ENCODE measurements at places on chromosomes 3 and 15.

DNA sequence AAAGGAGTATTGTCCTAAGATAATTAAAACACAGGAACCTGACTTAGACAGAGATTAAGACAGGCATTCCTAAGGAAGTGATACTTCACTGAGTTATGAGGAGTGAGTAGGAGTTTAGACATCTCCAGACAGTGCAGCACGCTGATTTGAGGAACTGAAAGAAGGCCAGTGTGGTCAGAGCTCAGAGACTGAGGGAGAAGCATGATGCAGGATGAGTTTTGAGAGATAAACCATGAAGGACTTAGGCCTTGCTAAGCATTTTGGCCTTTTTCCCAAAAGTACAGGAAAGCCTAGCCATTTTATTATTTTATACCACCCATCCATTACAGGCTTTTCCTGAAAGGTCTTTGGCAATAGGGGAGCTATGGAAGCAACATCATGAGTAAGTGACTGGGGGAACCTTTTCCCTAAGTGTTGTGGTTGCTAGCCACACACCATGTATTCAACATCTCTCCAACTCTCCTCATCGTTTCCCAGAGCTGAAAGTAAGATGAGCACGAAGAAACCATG lies 375.6 kb upstream of the TPRG1 start:
- peak; percentile 88 for DNase-seq

DNA sequence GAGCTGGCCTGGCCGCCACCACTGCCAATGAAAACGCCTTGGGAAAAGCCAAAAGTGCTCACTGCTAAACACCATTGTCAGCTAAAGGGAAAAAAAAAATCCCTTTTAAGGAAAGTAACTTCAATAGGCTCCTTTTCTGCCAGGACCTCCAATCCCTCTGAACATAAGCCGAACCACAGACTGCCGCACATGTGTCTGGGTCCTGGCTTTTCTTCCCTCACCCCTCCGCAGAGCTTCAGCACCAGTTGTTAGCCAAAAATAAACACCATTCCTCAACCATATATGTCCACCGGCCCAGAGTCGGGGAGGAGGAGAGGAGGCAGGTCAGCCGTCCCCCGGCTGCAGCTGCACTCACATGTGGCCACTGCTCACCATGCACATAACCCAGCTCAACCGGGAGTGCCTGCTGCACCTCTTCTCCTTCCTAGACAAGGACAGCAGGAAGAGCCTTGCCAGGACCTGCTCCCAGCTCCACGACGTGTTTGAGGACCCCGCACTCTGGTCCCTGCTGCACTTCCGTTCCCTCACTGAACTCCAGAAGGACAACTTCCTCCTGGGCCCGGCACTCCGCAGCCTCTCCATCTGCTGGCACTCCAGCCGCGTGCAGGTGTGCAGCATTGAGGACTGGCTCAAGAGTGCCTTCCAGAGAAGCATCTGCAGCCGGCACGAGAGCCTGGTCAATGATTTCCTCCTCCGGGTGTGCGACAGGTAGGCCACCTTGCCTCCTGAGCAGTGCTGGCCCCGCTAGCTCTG lies at the start of gene FBXL22:
Gene FBXL22, plus strand, starts transcription at position 350 of the 753 bp plus-strand sequence. Its CDS starts 6 bp downstream, at position 356.
- DNase-seq = no peak

GRCh38 chr3:66115858-66116654 lies 77.3 kb upstream of the MAGI1 start:
- DNase-seq = peak; percentile 89

DNA sequence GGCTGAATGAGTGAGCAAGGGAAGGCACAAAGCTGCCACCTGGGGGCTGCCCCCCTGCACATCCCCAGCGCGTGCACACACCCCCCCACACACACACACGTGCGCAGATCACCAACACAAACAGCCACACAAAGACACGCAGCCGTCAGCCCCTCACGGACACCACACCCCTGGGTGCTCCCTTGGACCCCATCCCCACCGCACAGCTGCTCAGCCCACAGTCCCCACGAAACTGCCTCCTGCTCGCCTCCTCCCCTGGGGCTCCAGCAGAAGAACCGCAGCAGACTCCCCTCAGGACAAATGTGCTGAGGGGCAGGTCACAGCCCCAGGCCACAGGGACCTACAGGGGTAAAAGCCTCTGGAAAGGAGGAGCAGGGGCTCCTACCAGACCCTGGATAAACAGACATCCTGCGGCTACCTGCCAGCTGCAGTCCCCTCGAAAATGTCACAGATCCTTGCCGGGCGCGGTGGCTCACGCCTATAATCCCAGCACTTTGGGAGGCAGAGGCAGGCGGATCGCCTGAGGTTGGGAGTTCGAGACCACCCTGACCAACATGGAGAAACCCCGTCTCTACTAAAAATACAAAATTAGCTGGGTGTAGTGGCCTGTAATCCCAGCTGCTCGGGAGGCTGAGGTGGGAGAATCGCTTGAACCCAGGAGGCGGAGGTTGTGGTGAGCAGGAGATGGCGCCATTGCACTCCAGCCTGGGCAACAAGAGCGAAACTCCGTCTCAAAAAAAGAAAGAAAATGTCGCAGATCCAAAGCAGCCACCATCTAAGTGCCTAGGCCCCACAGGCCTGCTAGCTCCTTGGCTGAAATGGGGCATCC lies 6.5 kb downstream of the TWF2 start:
- DNase-seq = no peak

DNA sequence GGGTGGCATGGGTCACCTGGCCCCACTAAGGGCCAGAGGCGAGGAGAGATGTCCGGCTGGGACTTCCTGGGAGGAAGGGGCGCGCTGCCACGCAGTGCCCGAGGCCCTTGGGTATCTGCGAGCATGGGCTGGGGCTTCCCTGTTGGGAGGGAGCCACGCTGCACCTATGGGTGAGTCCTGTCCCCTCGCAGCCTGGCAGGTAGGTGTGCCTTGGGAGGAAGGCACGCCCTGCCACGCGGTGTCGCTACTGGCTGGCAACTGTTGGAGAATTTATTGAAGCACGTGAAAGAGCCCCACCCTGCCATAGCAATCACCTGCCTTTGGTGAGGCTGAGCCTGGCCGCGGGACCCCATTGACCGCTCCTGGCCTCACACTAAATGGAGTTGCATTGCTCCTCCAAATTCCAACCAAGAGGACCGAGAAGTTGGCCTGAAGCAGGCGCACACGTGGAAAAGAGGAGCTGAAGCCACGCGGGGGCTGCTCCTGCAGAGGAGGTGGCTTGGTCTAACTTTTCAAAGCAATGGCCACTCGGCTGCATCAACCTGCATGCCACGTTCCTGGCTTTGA lies 134.2 kb downstream of the TJP1 start:
- no peak for DNase-seq

- no peak for DNase-seq
Measured at GRCh38 chr3:10955711-10956453, 36.7 kb upstream of the SLC6A1 start.

DNA sequence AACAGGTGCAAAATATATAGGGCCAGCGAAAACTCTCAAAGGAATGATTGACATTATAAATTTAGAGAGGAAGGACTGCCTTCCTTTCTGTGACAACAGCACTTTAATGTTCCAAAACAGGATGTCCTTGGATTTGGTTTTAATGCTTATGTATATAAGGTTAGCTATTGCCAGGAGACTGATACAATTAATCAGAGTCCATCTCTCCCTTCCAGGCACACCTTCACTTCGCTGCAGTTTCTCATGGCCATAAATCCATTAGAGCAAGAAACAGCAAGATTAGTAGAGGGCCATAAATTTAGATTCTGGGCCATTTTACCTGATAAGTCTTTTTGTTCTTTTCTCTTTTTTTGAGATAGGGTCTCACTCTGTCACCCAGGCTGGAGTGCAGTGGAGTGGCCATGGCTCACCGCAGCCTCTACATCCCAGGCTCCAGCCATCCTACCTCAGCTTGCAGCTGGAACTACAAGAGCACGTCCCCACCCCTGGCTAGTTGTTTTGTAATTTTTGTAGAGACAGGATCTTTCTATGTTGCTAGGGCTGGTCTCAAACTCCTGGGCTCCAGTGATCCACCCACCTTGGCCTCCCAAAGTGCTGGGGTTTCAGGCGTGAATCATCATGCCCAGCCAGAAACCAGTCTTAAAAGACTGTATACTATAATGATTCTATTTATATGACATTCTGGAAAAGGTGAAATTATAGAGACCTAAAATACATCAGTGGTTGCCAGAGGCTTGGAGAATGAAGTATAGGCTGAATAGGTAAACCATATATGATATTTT lies 15.7 kb upstream of the TFRC start:
- DNase-seq = no peak

DNA sequence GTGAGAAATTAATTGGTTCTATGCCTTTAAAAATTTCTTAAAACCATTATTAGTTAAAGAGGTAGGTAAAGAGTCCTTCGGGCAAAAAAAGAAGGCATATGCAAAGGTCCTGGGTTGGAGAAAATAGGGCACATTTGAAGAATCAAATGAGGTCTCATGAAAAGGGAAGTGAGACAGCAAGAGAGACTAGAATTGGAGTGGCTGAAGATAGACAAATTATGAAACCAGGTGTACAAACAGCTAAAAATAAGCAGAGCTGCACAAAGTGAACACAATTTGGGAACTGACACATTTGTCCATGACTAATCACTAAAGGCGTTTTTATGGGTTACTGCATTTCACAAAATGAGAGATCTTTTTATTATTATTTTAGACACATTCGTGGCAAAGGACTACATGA lies 581.2 kb downstream of the PYDC2 start:
- DNase-seq = no peak

GRCh38 chr3:179973931-179974361 lies 62.8 kb downstream of the PEX5L start:
- DNase-seq = no peak

DNA sequence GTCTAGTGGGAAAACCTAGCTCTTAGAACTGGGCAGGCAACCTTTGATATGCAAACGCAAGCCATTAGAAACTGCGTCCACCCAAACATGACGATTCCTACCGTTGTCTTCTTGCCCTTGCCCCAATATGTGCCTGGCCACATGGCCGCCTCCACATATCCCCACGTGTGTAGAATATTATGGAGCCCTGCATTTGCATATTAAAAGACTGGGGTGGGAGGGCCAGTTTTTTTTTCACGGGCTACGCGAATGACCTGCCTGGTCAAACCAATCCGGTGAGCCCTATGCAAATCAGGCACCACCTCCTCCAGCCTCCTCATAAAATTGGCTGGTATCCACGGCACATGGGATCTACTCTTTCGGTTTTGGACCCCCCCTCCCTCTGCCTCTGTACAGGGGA lies 381.0 kb upstream of the RGMA start:
- no peak for DNase-seq

- DNase-seq = no peak
Measured at GRCh38 chr3:184261270-184261853, at the start of gene CAMK2N2. CAMK2N2 (minus strand) TSS chr3:184261553; CDS start chr3:184261285, 268 bp downstream.

DNA sequence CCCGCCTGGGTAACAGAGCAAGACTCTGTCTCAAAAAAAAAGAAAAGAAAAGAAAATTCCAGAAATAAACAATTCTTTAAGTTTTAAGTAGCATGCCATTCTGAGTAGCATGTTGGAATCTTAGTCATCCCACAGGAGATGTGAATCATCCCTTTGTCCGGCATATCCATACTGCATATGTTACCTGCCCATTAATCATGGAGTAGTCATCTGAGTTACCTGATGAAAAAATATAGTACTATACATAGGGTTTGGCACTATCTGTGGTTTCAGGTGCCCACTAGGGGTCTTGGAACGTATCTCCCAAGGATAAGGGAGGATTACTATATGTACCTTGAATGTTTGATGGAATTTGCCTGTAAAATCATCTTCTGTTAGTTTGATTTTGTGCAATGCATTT lies 6.3 kb upstream of the CCR4 start:
- no peak for DNase-seq

GRCh38 chr3:100606894-100607512 lies 2.4 kb upstream of the ADGRG7 start:
- no peak for DNase-seq

DNA sequence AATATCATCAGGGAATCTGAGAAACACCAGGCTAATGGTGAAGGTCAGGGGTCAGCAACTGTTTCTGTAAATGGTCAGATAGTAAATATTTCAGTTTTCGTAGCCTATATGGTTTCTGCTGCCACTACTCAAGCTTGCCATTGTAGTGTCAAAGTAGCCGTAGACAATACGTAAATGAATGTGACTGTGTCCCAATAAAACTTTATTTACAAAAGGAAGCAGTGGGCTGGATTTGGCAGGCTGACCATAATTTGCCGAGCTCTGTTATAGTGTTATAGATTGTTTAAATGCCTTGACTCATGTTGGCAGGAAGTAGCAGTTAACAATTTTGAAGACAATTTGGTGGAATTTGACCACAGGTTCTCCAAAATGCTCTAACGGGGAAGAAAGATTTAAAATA lies 548.2 kb downstream of the FOXP1 start:
- no peak for DNase-seq

GRCh38 chr3:48034000-48034516 lies 17.8 kb upstream of the MAP4 start:
- no peak for DNase-seq

DNA sequence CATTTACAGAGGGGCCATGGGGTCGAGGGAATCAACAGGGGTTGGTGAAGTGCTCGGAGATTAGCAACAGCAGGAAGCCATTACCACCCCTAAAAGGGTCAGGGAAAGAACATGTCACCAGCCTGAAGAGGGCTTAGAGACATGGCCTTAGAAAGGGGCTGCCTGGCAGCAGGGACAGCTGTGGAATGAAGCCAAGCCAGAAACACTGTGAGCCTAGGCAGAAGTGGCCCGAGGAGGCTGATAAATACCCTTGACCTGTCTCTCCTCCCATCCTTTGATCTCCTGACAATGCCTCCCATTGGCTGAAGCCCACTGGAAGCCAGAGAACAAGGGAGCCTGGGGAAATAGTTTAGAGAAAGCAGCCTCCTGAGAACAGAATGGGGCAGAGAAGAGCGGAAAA lies 31.4 kb downstream of the GPD1L start:
- no peak for DNase-seq

GRCh38 chr15:88985547-88986393 lies 72.6 kb upstream of the MFGE8 start:
- DNase-seq = no peak

DNA sequence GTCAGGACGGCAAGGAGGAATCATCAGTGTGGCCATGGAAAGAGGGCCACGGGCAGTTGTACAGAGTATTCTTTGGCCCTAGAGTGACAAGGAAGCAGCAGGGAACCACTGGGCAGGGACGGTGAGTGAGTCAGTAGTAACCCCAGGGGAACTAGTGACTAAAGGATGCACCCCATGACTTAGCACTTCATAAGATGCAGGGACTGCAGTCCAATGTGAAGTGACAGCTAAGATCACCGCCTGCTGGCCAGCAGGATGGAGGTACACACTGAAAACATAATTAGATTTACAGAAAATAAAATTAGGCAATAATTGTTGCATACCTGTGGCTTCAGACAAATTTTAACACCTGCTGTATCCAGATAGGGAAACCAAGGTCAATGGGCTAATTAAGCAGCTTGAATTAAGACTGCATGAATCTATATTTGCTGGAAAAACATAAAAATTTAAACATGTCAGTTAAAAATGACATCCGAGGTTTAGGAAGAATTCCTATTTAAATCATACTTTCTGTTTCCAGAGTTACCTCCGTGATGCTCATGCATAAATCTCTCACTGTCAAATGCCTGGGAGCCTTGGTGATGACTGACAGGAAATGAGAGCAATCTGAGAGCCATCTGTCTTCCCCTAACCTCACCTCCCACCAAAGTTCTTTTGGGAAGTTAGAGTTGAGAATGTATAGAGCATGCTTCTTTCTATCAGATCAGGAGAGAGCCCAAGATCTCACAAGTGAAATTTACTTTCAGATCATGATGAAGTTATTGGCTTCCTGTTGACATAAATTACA lies 56.5 kb downstream of the DCLK3 start:
- no peak for DNase-seq

- DNase-seq = no peak
Measured at GRCh38 chr15:60376677-60377095, 21.1 kb downstream of the ANXA2 start.

- DNase-seq = no peak
Measured at GRCh38 chr3:41190509-41191284, 8.6 kb upstream of the CTNNB1 start.
